Osteocyte (in vitro differentiated cells): ENCODE measurements at places on chromosomes 2 and 18. TPM values are rescaled to one million over a fixed set of nuclear protein-coding genes. Genes with fewer than 3 reads are reported as not detected.

Gene VIL1
- 0.57 TPM in 1 of 2 replicates, not detected in the other for total RNA-seq

Gene CYB5A
- 28.2 and 33.2 TPM in 2 replicates for total RNA-seq

Gene SLC66A3
- total RNA-seq: 23.3 and 29.9 TPM in 2 replicates

Gene GALR1
- total RNA-seq: not detected in 2 replicates

Gene COLEC11
- not detected in 2 replicates for total RNA-seq

Gene MAPRE2
- total RNA-seq: 49.8 and 50.0 TPM in 2 replicates

Gene SNRNP27
- total RNA-seq: 49.2 and 51.8 TPM in 2 replicates

GRCh38 chr2:121492409-121492808 lies 38.3 kb upstream of the RNU4ATAC start:
- H3K4me1 ChIP-seq: peaks cover 20% of the 10 kb centered on the region
- H3K27ac ChIP-seq: no peak overlapping the region
- H3K4me3 ChIP-seq: no peak overlapping the region
- peaks cover 18% of the 10 kb centered on the region for H3K36me3 ChIP-seq

GRCh38 chr2:26344581-26345282 lies 1.2 kb upstream of the SELENOI start:
- peak overlapping the region; percentile 97 for H3K27ac ChIP-seq
- no peaks in the 10 kb centered on the region for H3K36me3 ChIP-seq
- no peak for DNase-seq
- peak overlapping the region; percentile 95 for H3K4me3 ChIP-seq
- no peaks in the 10 kb centered on the region for H3K27me3 ChIP-seq
- peaks cover 32% of the 10 kb centered on the region for H3K4me1 ChIP-seq

- DNase-seq: peak; percentile 79
- peaks cover 1% of the 10 kb centered on the region for H3K27me3 ChIP-seq
- H3K36me3 ChIP-seq: peaks cover 3% of the 10 kb centered on the region
- H3K27ac ChIP-seq: no peak overlapping the region
- H3K4me3 ChIP-seq: no peak overlapping the region
These were observed 7.6 kb downstream of the ESPNL start for GRCh38 chr2:238107525-238108422.

GRCh38 chr18:61001138-61001537 lies 332.1 kb upstream of the CDH20 start:
- no peak overlapping the region for H3K4me3 ChIP-seq
- no peaks in the 10 kb centered on the region for H3K4me1 ChIP-seq
- H3K27me3 ChIP-seq: peaks cover 50% of the 10 kb centered on the region
- H3K27ac ChIP-seq: no peak overlapping the region

DNA sequence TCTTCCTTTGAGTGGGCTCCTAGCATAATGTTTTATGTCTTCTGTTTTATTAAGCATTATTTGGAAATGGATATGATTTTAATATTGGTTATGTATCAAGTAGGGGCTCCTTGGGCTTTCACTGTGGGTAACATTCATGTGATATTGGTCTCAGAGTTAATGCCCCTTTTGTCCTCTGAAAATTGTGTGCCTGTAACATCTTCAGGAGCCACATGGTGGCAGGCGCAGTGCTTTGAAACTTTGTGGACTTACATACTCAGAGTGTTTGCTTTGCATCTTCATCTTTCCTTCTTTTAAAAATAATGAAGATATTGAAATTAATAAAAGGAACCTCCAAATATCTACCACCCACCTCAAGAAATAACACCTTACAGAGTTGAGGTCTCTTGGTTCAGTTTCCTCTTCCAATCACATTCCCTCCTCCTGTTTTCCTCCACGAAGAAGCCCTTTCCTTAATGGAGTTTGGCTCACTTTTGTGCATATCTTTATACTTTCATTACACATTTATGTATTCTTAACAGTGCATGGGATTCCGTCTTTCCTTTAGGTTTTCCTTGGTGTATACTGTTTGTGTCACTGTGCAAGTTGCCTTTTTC lies 73.5 kb downstream of the LIMS1 start:
- H3K36me3 ChIP-seq: no peaks in the 10 kb centered on the region
- peaks cover 12% of the 10 kb centered on the region for H3K4me1 ChIP-seq
- H3K27ac ChIP-seq: no peak overlapping the region
- H3K27me3 ChIP-seq: no peaks in the 10 kb centered on the region
- DNase-seq: no peak
- H3K4me3 ChIP-seq: no peak overlapping the region

DNA sequence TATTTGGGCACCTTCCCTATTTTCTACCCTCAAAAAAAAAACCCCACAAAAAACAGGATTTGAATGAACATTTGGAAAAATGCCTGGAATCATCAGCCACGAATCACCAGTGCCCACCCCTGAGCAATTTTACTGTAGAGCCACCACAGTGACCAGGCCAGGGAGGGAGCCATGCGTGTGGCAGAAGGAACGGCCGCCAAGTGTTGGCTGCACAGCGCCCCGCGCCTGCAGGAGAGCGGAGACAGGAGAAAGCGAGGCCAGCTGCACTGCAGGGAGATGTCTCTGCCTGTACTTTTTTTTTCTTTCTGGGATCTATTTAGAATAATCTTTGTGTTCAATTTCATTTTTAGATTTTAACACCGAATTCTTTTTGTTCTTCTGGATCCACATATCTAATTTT lies 269.3 kb upstream of the RAB12 start:
- H3K36me3 ChIP-seq: peaks cover 7% of the 10 kb centered on the region
- no peak overlapping the region for H3K4me3 ChIP-seq
- H3K27ac ChIP-seq: no peak overlapping the region
- peaks cover 17% of the 10 kb centered on the region for H3K4me1 ChIP-seq

GRCh38 chr2:40359811-40360210 lies 92.1 kb downstream of the SLC8A1 start:
- no peak for DNase-seq
- H3K27me3 ChIP-seq: no peaks in the 10 kb centered on the region
- no peak overlapping the region for H3K4me3 ChIP-seq
- no peak overlapping the region for H3K27ac ChIP-seq
- H3K36me3 ChIP-seq: no peaks in the 10 kb centered on the region

DNA sequence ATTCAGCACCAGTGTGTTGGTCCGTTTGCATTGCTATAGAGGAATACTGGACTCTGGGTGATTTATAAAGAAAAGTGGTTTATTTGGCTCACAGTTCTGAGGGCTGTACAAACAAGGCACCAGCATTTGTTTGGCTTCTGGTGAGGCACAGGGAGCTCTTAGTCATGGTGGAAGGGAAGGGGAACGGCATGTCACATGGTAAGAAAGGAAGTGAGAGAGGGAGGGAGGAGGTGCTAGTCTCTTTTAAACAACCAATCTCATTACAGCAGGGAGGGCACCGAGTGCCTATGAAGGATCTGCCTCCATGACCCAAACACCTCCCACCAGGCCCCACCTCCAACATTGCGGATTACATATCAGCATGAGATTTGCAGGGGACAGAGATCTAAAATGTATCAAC lies 143.9 kb upstream of the DLX2 start:
- DNase-seq: no peak
- no peak overlapping the region for H3K27ac ChIP-seq
- no peaks in the 10 kb centered on the region for H3K27me3 ChIP-seq
- peaks cover 49% of the 10 kb centered on the region for H3K4me1 ChIP-seq

GRCh38 chr2:150663143-150663542 lies 175.7 kb upstream of the RND3 start:
- no peak overlapping the region for H3K4me3 ChIP-seq
- peaks cover 8% of the 10 kb centered on the region for H3K36me3 ChIP-seq
- peak overlapping the region; percentile 69 for H3K27ac ChIP-seq
- H3K4me1 ChIP-seq: peaks cover 9% of the 10 kb centered on the region

DNA sequence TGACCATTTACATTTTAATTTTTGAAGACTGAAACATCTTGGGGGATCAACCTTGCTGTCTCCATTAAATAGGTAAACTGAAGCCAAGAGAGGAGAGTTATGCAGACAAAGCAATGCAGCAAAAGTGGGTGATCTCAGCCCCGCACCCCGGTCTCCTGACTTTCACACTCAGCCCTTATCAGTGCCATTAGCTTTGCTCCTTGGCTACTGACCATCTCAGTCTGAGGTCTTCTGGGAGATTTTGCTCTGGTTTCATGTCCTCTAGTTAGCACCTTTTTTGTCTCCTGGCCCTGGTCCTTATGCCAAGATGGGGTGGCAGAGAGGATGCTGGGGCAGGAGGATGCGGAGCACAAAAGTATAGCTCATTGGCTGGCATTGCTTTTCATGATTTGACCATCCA lies 61.4 kb downstream of the SETBP1 start:
- no peak overlapping the region for H3K4me3 ChIP-seq
- no peak for DNase-seq
- H3K27ac ChIP-seq: peak overlapping the region; percentile 29

DNA sequence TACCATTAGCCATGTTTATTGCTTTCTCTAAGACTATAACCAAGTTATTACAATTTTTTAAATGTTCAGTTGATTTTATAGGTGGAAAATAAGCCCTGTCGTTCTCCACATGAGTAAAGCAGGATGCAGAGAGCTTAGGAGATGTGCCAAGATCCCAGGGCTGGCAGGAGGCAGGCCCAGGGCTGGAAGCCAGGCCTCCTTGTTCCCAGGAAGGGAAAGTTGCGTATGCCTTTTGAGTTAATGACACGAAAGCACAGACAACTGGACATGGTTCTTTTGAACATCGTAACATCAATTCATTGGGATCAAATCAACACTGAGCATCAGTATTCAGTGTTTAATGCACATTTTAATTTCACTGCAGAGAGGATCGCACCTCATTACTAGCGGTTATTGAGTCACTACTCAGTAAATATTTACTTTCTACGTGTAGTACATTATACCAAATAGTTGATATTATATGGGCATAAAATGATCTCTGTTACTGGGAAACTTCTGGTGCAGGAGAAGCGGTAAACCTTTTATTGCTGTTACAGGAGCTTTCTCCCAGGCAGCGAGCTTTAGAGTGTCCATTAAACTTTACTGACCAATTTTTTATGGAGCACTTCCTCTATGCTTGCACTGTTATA lies 60.0 kb downstream of the RNF144A start:
- no peaks in the 10 kb centered on the region for H3K4me1 ChIP-seq
- H3K27ac ChIP-seq: no peak overlapping the region
- no peak overlapping the region for H3K4me3 ChIP-seq
- H3K36me3 ChIP-seq: no peaks in the 10 kb centered on the region
- no peak for DNase-seq

DNA sequence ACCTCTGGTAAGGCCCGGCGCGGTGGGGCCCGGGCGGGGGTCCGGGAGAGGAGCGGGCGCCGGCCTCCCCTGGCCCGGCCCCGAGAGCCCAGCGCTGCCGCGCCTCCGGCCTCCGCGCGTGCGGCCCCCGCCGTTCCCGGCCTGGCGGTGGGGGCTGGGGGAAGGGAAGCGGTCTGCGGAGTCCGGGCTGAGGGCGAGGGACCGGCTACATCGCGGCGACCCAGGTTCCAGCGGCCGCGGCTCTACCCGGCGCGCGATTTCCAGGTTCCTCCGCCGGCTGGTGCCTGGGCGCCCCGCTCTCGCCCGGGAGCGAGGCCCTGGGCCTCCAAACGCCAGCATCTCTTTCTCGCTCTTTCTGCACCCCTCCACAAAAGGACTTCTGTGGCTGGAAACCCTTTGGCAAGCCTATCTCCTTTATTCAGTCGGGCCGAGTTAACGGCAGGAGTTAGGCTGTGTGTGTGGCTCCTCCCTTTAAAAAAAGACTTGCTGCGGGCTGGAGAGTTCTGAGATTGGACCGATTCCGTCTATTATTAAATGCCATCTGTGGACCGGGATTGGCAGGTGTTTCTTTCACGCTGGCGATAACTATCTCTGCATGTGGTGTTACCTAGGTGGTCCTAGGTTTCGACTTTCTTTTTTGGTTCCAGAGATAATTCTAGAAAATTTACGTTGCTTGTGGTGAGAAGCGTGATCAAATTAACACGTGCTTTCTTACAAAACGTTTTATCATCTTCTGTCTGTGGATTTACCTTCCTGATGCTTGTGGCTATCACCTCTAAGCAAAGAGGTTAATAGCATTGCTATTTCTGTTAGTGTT lies 592 bp downstream of the ME2 start:
- DNase-seq: no peak
- H3K27ac ChIP-seq: peak overlapping the region; percentile 92
- H3K36me3 ChIP-seq: no peaks in the 10 kb centered on the region
- peak overlapping the region; percentile 97 for H3K4me3 ChIP-seq

DNA sequence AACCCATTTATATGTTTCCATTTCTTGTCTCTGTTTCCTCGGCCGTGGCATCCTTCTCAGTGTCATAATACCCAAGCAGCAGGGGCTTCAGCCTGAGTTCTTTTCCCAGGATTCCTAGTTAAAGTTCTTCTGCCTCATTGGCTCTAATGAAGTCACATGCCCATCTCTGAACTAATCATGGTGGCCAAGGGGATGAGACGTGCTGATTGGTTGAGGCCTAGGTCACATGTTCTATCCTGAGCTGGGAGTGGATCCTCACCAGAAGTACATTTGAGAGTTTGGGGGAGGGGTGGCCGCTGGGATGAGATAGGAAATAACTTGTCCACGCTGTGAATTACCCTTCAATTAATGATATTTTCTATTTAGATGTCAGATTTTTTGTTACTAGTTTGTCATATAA lies 3.8 kb upstream of the UGT1A5 start:
- H3K4me1 ChIP-seq: peaks cover 24% of the 10 kb centered on the region
- H3K36me3 ChIP-seq: peaks cover 2% of the 10 kb centered on the region
- H3K27me3 ChIP-seq: no peaks in the 10 kb centered on the region
- no peak for DNase-seq
- no peak overlapping the region for H3K27ac ChIP-seq
- H3K4me3 ChIP-seq: no peak overlapping the region

DNA sequence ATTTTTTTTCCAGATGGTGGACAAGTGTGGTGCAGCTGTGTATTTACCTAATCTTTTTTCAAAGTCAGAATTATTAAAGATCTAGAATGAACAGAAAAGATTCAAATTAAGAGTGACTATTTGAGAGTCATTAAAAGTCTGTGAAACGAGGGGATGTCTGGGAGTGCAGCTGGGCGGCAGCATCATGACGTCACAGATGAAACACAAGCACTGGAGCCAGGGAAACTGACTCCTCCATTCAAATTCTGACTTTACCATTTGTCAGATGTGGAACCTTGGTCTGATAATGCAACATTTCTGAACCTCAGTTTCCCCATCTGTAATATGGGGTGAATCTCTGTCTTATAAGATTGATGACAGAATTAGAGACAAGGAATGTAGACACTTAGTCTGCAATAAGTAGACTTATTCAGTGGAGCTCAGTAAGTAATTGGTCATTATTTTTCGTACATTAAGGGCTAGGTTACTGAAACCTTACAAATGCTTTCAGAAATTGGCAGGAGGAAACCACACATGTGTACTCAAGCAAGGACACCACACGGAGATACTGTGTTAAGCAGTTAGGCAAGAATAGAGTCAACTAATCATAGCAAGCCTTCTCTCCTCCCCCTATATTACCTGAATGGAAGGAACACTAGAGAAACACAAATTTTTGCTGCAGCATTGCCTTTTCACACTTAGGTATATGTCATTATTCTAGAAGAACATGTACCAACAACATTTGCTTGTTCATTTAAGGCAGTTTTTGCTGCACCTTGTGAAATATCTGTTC lies 27.8 kb upstream of the CXXC1 start:
- DNase-seq: no peak
- no peak overlapping the region for H3K4me3 ChIP-seq

DNA sequence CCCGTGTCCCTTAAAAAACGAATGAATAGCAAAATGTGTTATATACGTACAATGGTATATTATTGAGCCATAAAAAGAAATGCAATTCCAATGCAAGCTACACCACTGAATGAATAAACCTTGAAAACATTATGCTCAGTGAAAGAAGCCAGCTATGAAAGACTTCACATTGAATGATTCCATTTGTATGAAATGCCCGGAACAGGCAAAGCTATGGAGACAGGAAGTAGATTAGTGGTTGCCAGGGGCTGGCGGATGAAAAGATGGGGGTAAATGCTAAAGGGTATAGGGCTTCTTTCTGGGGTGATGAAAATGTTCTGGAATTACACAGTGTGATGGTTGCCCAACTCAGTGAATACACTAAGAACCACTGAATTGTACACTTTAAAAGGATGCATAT lies 113.3 kb downstream of the NOL10 start:
- H3K27ac ChIP-seq: no peak overlapping the region
- H3K4me1 ChIP-seq: peaks cover 21% of the 10 kb centered on the region
- H3K36me3 ChIP-seq: peaks cover 59% of the 10 kb centered on the region
- no peaks in the 10 kb centered on the region for H3K27me3 ChIP-seq
- DNase-seq: no peak
